Fibroblast of the aortic adventitia (primary cell): ENCODE measurements at places on chromosomes 3 and 15.

DNA sequence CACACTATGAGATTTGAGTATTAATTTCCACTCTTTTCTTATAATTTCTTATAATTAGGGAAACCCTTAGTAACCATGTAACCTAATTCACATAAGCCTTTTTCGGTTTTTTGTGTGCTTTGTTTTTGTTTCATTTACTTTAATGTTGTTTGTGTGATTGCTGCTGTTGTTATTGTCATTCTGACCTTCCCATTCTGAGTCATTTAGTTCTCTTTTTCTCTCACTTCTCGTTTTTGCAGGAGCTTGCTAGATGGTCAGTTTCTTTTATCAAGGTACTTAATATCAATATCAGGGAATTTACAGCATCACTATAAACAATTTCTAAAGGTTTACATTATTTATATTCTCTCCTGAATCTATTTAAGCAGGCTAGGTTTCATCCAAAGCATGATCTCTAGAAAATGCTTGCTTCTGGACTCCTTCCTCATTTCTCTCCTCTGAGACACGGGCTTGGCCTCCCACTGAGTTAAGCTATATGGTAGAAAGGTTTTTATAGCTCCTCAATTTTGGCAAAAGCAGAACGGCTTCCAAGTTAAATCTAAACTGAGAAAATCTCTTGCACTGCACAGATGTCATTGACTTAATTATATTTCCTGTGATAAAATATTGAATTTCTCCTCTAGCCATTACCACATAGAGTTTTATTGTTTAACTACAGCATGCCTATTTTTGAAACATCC lies 534.2 kb downstream of the NSUN3 start:
- no peak for DNase-seq

GRCh38 chr3:120052677-120053076 lies 41.6 kb downstream of the GSK3B start:
- DNase-seq: peak; percentile 9

GRCh38 chr3:107555359-107555758 lies 32.6 kb downstream of the BBX start:
- no peak for DNase-seq

DNA sequence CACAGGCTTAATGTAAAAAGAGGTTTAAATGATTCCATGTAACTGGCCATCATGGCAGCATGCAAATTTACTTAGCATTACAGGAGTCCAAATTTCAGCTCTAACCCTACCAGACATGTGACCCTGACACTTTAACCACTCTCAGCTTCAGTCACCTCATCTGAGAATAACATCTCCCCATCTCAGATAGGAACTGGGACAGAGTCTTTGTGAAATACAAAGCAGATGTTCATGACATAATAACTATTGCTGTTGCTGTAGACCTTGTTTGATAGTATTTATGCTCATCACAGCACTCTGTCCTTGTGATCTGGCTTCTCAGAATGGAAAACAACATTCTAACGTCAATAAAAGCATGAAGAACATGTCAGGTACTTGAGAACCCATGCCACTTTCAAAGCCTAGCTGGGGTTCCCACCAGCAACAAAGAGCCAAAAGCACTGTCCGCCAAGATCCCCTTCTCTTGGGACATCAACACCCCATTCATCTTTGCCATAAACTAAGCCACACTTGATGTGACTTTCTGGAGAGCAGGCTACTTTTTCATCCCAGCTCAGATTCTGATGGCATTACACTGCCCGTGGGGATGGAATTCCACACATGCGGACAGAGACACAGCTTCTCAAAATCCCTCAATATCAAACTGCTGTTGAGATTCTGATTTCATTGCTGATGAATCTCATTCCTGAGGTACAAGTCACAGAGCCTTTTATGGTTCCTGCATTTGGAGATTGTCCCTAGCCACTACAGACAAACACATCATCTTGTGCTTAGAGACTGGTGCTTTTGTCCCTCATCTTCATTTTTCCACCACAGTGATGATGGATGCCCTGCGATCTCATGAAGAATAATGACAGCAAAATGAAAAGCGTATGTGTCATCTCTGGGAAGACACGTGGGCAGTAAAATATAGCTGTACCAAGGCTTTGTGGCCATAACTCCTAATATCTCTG lies 202.7 kb downstream of the TNIK start:
- no peak for DNase-seq

GRCh38 chr3:54665016-54665600 lies 262.8 kb downstream of the LRTM1 start:
- DNase-seq: no peak

DNA sequence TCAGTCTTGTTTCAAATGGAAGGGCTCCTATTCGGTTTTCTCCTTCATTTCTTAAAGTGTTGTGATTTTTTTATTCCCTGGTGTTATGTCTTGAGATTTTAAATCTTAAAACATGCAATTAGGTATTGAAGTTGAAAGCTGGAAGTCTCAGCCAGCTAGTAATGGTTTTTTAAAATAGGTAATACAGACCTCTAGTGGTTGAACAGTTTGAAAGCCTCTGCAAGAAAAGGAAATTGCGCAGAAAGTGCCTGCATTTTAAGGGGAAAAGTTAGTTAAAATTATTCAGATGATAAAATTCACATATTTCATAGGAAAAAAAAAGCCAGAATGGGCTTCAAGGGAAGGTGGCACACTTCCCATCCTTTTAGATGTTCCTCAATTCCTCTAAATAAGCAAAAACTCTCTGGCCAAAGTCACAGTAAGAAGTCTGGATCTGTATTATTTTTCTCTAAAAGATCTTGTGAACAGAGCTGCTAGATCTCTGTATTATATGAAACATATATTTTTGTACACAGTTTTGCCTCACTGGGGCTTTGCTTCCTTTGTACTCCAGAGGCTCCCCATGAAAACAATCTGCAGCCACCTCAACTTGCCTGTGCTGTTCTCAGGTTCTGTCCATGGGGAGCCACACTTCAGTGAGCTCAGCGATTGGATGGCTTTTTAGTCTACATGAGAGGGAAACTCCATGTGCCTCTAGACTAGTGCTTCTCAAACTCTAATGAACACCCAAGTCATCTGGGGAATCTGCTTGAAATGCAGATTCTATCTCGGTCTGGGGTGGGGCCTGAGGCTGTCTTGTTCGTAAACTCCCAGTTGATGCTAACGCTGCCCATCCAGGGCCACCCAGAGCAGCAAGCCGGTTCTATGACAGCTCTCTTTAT lies 21.5 kb downstream of the AGTR1 start:
- peak; percentile 58 for DNase-seq

- no peak for DNase-seq
These were observed 36.2 kb downstream of the GLB1 start for GRCh38 chr3:33060609-33061337.

GRCh38 chr3:87333393-87333892 lies 57.1 kb upstream of the POU1F1 start:
- DNase-seq: peak; percentile 89

GRCh38 chr15:100054539-100054938 lies 287.2 kb downstream of the ADAMTS17 start:
- DNase-seq: no peak

DNA sequence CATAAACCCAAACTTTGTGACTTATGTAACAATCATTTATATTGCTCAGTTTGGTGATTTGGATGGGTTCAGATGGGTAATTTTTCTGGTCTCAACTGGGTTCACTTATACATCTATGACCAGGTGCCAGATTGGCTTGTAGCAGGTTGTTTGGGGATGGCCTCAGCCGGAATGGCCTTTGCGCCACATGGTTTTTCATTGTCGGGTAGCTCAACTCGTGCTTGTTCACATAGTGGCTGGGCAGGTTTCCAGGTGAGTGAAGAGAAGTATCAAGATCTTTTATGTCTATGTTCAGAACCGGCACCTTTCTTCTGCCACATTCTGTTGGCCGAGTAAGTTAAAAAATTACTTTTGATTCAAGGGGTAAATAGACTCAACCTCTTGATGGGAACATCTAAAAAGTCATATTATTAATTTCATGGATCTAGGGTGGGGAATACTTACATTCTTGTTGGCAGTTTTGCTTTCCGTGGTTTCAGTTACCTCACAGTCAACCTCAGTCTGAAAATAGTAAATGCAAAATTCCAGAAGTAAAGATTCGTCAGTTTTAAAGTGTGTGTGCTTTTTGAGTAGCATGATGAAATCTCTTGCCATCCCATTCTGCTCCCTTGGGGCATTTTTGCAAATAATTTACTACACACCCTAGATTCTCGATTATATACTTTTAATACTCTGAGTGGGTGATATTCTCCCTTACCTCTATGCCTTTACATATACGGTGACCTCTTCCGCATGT lies 745.7 kb upstream of the CCDC54 start:
- DNase-seq: peak; percentile 33

GRCh38 chr3:10170915-10171478 lies 6.3 kb downstream of the IRAK2 start:
- DNase-seq: no peak

GRCh38 chr3:72044231-72044855 lies 259.4 kb upstream of the PROK2 start:
- DNase-seq: no peak

- peak; percentile 14 for DNase-seq
These were observed 281.9 kb upstream of the LRRFIP2 start for GRCh38 chr3:37456270-37456708.

DNA sequence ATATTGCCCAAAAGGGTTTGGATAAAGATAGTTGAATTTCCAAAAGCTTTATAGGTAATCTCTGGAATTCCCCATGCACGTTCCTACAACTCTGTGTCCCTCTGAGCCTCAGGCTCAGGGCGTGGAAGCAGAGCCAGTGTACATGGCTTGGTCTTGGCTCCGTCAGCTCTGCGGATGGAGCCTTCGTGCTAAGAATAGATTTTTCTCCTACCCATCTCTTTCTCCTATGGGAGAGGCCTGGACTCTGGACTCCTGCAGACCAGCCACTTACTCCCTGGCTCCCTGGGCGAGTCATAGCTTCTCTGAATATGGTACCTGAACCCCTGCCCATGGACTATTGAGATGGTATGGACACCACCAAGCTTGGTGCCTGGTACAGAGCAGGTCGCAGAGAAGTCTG lies 99.9 kb downstream of the EEFSEC start:
- no peak for DNase-seq

- DNase-seq: peak; percentile 16
These were observed 55.8 kb downstream of the TRPC1 start for GRCh38 chr3:142779591-142779990.
